Muscle of arm (tissue), 14 donors: ENCODE measurements at places on chromosomes 3 and 15. TPM values are rescaled to one million over a fixed set of nuclear protein-coding genes. Genes with fewer than 3 reads are reported as not detected.

GRCh38 chr3:128353991-128354687, 112.6 kb downstream of the DNAJB8 start:
- DNase-seq = no peak

DNA sequence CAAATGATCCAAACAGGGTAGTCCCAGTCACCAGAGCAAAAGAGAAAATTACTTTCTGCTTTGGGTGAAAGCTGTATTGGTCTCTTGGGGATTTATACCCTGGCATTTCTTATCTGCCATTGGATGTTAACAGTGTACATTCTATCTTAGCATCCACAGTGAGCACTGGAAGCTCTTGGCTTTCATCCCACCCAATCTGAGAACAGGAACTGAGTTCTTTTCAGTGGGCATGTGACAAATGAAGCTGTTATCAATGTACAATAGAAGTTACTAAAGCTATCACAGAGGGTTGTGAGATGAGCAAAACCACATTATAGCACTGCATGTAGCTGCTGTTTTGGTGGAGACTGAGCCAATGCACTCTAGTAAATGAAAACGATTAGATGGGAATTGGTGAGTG, 300.7 kb downstream of the TUSC7 start:
- no peak for DNase-seq

Gene PCOLCE2
- polyA plus RNA-seq = 0.82 TPM

DNA sequence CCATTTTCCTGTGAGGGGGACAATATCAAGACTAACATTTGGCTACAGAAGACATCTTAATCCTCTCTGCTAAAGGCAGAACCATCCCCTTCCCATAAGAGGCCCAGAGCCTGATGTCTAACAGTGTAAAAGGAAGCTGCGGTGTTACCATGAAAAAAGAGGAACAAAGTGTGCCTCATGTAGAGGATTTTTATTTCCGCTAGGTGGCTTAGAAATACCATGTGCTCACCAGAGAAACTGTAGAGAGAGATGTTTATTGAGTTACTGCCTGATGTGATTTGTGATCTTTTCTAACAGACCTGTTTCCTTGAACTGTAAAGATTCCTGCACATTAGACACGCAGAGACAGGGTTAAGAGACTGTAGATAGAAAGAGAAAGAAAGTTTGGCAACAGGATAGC, 22.0 kb downstream of the OR5H15 start:
- DNase-seq = no peak

Gene LYSMD2
- polyA plus RNA-seq = not detected

- DNase-seq = no peak
These were observed 198.2 kb downstream of the SSR3 start for GRCh38 chr3:156356537-156357363.

GRCh38 chr3:183797996-183798395, 27.4 kb downstream of the MAP6D1 start:
- DNase-seq = no peak

GRCh38 chr3:46712191-46713049, 5.2 kb downstream of the PRSS50 start:
- DNase-seq = no peak

- DNase-seq = no peak
These were observed 63.6 kb downstream of the FAM81A start for GRCh38 chr15:59501597-59501996.

DNA sequence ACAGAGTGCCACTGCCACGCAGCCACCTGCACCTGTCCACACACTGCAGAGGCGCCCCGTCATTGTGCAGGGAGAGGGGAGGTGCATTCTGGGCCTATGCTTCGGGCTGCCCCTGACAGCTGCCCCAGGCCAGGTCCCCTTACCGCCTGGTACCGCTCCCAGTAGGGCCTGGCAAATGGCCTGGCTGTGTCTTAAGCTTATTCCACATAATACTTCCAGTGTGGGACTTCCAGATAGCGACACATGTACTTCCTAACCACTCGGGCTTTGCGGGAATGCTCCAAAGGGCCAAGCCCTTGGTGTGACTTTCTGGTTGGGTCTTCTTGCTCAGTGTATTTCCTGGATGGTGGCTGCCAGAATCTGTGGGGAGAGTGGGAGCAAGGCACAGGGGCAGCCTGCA, 254.3 kb upstream of the CHRNA7 start:
- DNase-seq = no peak

DNA sequence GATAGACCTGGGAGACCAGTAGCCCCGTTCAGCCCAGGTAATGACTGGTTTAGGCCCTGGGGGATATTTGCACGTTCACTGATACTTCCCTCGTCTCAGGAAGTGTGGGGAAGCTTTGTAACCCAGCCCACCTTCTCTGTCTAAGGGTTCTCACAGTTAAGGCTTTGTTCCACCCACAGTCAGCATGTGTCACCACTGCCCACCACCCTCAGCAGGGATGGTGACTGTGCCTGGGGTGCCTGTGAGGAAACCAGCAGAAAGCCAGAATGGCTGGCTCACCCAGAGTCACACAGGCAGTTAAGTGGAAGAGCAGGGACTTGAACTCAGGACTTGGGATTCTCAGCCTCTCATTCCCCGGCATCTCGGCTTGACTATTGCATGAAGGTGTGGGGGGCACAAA, 5.2 kb downstream of the KBTBD13 start:
- DNase-seq = no peak

Gene DISP2
- 2.7 TPM for polyA plus RNA-seq

- no peak for DNase-seq
These were observed 47.3 kb downstream of the BDH1 start for GRCh38 chr3:197508461-197508860.

DNA sequence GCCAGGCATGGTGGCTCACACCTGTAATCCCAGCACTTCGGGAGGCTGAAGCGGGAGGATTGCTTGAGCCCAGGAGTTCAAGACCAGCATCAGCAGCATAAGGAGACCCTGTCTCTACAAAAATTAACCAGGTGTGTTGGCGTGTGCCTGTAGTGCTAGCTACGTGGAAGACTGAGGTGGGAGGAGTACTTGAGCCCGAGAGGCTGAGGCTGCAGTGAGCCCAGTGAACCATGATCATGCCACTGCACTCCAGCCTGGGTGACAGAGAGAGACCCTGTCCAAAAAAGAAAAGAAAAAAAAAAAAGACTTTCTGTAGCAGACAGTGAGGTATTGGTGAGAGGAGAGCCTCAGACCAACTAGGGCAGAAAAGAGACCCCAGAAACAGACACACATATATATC, 263.8 kb downstream of the XXYLT1 start:
- DNase-seq = no peak

Gene PAK2
- 53.9 TPM for polyA plus RNA-seq

DNA sequence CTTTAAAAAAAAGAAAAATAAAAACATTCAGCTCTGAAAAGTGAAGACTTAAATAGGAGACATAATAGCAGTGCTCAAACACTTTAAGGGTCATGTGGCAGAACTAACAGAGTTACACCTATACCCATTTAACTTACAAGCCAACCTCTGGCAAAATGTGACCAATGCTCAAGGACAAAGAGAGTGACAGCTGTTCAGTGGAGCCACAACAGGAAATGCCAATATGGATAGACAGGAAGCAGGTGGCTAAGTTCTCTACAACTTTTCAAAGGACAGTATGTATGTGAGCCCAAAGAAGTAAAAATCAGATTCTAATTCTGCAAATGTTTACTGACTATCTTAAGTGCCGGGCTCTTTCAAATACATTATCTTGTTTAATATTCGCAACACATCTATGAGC, 3.4 kb downstream of the TMCC1 start:
- no peak for DNase-seq

Gene GASK1A
- polyA plus RNA-seq = 8.0 TPM

DNA sequence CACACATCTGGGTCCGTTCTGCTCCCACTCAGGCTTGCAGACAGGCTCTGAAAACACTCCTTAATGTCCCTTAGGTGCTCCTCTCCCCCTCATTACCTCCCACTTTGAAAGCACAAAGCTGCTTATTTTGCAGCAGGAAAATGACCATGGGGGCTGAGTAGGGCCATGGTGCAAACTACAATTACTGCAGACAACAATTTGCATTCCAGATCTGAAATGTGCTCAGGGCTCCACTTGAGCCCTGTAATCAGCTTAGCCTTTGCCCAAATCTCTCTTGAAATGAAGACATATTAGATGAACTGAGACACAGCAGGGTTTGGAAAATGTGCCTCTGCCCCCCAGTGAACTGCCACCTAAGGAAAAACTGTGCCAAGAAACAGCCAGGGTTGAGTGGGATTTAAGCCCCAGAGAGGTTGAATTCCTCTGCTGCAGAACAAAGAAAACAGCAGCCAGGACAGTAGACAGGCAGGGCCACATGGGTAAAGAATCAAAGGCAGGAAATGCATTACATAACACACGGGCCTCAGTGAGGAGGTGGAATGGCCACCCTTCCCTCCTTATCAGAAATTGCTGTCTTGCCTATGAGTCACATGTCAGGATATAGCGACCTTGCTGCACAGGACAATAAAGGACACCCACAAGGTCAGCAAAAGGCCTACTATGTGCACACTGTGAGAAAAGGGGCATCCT, 126.8 kb upstream of the ARHGEF3 start:
- DNase-seq = no peak

Gene OIP5
- 3.0 TPM for polyA plus RNA-seq

GRCh38 chr3:156644958-156645357, 29.4 kb upstream of the TIPARP start:
- DNase-seq = no peak

Gene CHD2
- polyA plus RNA-seq = 63.7 TPM

Gene SSR3
- 111 TPM for polyA plus RNA-seq

GRCh38 chr3:82736696-82737277, 975.3 kb upstream of the GBE1 start:
- no peak for DNase-seq

DNA sequence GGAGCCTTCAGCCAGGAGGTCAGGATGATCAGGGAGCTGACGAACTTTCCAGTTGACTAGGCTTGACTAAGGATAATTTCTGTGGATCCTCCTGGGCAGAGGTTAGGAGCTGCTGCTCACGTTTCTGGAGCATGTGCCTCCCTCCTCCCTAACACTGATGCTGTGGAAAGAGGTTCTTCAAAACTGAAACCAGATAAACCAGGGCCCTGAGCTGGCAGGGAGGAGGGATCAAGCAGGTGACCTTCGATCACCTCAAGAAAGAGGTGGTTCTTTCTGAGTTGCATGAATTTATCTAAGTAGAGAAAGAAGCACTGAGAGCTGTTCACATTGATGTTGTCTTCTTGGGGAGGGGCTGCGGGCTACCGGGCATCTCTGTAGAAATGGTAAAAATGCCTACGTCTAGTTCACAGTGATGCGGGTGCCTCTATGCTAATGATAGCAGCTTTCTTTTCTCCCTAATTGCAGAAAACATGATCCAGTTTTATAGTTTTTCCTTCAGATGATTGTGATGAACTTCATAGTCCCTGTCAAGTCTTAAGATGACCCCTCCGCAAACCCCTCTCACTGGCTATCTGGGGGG, 332.7 kb upstream of the LRRFIP2 start:
- no peak for DNase-seq

GRCh38 chr3:48765376-48765775, 48.4 kb upstream of the IP6K2 start:
- no peak for DNase-seq

- no peak for DNase-seq
These were observed 14.2 kb upstream of the CFAP44 start for GRCh38 chr3:113455446-113455845.

DNA sequence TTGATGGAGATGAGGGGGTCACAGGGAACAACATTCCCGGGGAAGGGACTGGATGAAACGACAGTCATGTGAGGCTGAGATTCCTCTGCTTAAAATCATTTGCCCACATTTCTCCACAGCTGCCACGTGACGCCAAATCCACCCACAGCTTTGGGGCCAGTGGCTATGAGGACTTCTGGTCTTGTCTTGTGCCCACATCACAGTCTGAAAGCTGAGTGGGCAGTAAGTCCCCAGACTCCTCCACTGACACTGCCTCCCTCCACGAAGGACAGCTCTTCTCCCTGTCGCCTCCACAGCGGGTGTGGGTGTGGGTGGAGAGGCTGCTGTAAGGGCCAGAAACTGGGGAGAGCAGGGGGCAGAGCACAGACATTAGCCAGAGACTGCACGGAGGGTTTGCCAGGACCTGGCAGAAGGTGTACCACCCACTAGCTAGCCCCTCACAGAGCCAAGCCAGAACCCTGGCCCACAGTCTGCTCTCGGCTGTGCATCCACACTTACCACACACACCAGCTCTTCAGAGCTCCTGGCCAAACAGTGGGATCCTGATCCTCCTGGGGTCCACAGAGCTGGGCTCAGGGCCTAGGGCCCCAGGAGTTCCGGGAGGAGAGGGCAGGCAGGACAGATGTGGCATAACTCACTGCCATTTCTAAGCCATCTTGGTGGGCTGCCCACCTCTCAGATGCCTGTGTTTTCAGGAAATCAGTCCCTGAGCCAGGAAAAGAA, 24.2 kb downstream of the RAB6B start:
- no peak for DNase-seq

Gene ISLR
- polyA plus RNA-seq = 166 TPM

DNA sequence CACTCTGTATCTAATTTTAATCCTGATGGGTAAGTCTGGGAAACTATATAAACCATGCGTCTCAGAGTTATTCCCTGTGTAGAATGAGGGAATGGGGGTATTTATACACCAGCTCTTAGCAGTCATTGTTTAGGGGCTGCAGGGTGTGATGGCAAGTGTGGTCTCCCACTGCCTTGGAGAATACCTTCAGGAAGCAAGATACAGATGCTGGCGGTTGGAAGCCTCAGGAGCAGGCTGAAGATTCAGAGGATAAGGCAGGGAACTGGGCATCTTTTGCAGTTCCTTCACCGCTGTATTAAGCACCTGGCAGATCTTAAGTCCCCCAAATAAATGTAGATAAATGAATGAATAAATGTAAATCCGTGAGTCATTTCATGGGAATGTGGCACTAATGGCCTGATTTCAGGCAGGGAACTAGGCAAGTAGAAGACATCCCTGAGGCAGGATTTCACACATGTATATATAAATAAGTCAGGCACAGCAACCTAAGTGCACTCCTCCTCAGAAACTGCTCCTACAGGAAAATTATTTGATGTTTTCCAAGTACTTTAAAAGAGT, 209.2 kb upstream of the GADL1 start:
- DNase-seq = no peak

- no peak for DNase-seq
These were observed 89.7 kb downstream of the BDH1 start for GRCh38 chr3:197465996-197466549.

Gene CSPG5
- 2.6 TPM for polyA plus RNA-seq

Gene THRB
- polyA plus RNA-seq = 12.2 TPM

- no peak for DNase-seq
These were observed 1.4 kb upstream of the ILDR1 start for GRCh38 chr3:122023335-122023910.

- no peak for DNase-seq
These were observed 6.4 kb upstream of the GLCE start for GRCh38 chr15:69154078-69154477.
